ENCODE measurements at places on chromosomes 5 and 9.
A peak's percentile ranks its signal among the peaks of the same experiment; 100 is the strongest.

- DNase-seq, result no peak
- H3K36me3 ChIP-seq, result no peaks in the 10 kb centered on the region
These were observed at the start of gene PCDHGA3 for GRCh38 chr5:141343242-141343952. PCDHGA3 (plus strand) TSS chr5:141343829; CDS start chr5:141344034, 205 bp downstream.

GRCh38 chr5:123028222-123028621, 8.3 kb downstream of the PPIC start:
- H3K4me1 ChIP-seq, result peaks cover 8% of the 10 kb centered on the region
- H3K27ac ChIP-seq, result no peak overlapping the region
- H3K36me3 ChIP-seq, result no peaks in the 10 kb centered on the region

- H3K4me3 ChIP-seq, result no peak overlapping the region
- H3K27ac ChIP-seq, result no peak overlapping the region
- H3K36me3 ChIP-seq, result no peaks in the 10 kb centered on the region
- H3K27me3 ChIP-seq, result no peaks in the 10 kb centered on the region
These were observed 32.7 kb downstream of the GAPT start for GRCh38 chr5:58523956-58524355.

DNA sequence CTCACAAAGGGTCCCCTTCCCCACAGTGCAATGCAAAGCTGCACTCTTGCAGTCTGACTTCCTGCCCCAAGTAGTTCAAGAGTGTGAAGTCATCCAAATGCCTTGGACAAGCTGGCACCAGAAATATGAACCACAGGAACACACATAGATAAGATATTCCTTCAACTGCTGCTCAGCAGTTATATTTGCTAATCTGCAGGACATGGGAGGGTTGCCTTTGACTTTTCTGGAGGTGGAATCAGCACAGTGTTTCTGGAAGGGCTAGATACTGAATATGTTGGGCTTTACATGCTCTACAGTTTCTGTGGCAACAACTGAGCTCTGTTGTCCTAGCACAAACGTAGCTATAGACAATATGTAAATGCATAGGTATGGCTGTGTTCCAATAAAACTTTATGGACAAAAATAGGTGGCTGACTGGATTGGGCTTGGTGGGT, 96.7 kb upstream of the PCA3 start:
- no peak overlapping the region for H3K4me3 ChIP-seq
- H3K36me3 ChIP-seq, result no peaks in the 10 kb centered on the region
- no peaks in the 10 kb centered on the region for H3K27me3 ChIP-seq

DNA sequence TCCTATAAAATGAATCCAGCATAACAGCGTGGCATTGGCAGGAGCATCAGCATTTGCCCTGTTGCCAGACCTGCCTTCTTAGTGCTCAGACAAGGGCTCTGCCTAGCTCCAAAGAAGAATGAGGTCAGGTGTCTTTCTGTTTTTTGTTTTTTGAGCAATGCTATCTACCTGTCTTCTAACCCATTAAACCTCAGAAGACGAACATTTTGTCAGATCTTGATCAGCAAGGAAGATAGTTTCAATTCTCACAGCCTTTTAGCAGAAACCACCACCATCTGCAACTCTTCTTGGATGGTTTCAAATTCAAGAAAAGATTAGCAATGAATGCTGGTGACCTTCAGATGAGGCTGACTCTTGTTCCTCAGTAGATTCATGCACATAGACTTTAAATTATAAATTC, 103.5 kb upstream of the IQGAP2 start:
- no peak overlapping the region for H3K4me3 ChIP-seq
- no peaks in the 10 kb centered on the region for H3K36me3 ChIP-seq
- no peaks in the 10 kb centered on the region for H3K4me1 ChIP-seq
- H3K27me3 ChIP-seq, result no peaks in the 10 kb centered on the region
- DNase-seq, result no peak

DNA sequence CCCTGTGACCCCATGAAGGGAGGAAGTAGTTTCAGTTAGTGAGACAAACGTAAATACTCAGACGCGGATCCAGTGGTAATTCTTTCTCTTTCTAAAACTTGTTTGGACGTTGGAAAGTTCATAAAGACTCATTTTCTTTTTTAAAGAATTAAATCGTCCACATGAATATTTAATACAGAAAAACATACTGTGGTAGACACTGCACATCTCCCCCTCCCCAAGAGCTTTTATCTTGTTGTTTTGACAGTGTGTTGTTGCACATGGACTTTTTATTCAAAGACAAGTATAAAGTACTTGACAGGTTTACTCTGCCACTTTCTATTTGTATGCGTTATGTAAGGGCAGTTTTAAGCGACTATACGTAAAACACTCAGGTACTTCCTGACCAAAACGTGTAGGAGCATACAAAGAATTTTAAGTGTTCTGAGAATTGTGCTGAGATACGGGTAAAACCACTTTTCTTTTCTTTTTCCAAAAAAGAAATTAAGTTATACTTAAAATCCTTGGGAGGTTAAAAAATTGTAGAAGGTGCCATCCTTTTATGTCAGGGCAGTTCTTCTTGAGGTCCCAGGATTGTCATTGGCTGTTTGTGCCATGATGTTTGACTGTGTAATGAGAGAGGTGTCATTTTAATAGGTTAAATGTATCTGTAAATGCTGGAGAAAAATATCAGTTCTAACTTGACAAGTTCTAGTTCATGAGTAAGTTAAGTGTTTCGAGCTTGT, 1.3 kb downstream of the NIPBL start:
- peak overlapping the region; percentile 88 for H3K4me3 ChIP-seq
- no peaks in the 10 kb centered on the region for H3K36me3 ChIP-seq
- no peaks in the 10 kb centered on the region for H3K4me1 ChIP-seq
- H3K27me3 ChIP-seq, result no peaks in the 10 kb centered on the region

DNA sequence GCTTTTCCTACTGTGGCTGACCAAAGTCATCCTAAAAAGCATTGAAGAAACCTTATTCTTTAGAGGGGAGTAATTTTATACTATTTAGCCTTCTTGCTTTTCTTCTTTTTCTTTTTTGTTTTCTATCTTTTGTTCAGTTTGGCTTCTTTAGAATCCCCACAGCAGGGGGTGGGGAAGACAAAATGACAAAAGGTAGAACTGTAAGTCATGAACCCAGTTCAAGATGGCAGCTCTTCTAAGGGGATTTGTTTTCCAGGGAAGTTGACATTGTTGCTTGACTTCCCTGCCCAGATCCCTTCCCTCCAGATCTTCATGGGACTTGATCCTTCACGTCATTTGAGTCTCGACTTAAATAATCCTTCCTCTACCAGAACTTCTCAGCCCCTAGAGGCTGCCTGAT, 692.4 kb upstream of the DMAC1 start:
- H3K36me3 ChIP-seq, result no peaks in the 10 kb centered on the region
- no peak overlapping the region for H3K4me3 ChIP-seq
- DNase-seq, result no peak
- H3K27ac ChIP-seq, result no peak overlapping the region
- H3K27me3 ChIP-seq, result no peaks in the 10 kb centered on the region

DNA sequence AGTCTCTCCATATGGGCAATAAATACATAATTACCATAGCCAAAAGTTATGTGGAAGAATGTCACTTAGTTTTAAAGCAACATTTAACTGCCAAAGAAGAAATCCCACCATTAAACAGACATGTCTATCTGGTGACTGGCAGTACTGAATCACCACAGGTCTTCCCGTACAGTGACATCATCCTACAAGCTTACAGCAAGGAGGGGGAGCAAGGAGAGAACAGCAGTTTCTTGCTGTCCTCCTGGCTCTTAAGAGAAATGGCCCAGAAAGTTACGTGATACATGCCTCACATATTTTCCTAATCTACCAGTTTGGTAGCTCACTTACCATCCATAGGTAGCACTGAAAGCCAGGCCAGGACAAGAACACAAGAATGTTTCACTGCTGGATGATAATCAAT, 671.0 kb downstream of the DMRTA1 start:
- H3K4me3 ChIP-seq, result no peak overlapping the region
- no peaks in the 10 kb centered on the region for H3K36me3 ChIP-seq
- H3K4me1 ChIP-seq, result no peaks in the 10 kb centered on the region

DNA sequence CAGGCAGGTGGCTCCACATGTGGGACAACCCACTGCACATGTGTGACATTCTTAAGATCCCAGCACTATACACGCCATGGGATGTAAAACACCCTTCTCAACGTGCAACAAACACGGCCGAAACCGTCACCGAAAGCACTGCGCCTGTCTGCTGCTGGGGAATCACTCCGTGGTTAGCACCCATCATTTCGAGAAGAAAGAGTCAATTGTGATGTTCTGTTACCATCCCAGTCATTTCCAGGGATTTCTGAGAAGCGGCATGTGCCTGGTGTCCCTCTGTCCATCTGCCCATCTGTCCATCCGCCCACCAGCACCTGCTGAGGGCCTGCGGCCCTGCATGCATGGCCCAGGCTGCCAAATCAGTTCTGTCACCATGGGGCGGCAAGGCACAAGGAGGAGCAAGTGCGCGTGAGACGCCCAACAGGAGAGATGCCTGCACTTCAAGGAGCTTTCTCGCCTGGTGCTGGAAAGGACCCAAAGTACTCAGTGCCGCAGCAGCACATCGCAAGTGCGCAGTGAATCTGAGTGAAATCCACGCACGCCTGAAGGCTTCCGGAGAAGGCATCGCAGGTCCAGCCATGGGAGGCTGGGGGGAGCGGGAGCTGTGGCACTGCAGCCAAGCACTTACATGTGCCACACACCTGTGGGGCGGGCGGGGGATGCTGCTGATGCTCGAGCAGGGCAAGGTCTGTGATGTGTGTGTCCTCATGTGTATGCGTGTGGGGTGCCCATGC, 38.0 kb downstream of the VAV2 start:
- peaks cover 23% of the 10 kb centered on the region for H3K4me1 ChIP-seq
- H3K4me3 ChIP-seq, result no peak overlapping the region
- no peak overlapping the region for H3K27ac ChIP-seq

DNA sequence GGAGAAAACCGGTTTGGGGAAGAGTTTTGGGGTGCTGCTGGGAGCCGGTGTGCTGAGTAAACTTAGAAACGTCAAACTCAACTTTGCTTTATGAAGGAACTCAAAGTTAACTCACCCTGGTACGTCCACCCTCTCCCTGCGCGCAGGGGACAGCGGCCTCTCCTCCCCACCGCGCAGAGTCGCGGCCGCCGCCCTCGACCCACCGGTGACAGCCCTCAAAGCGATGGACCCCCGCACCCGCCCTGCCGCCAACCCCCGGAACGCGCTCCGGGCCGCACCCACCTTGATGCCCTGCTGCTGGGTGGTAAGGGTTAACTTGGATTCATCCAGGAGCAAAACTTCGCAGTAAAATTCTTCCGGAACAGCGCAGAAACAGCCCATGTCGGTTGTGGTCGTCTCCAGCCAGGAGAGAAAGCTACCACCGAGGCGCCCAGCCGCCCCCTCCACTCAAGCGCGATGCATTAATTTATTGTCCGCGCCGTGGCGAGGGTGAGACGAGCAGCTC, 366 bp downstream of the EPB41L4A start:
- no peaks in the 10 kb centered on the region for H3K4me1 ChIP-seq
- no peak overlapping the region for H3K27ac ChIP-seq
- H3K36me3 ChIP-seq, result no peaks in the 10 kb centered on the region
- H3K4me3 ChIP-seq, result peak overlapping the region; percentile 88
- peaks cover 43% of the 10 kb centered on the region for H3K27me3 ChIP-seq
- no peak for DNase-seq

- no peak overlapping the region for H3K4me3 ChIP-seq
- no peak for DNase-seq
- H3K27ac ChIP-seq, result no peak overlapping the region
- no peaks in the 10 kb centered on the region for H3K27me3 ChIP-seq
- H3K4me1 ChIP-seq, result no peaks in the 10 kb centered on the region
These were observed 39.9 kb upstream of the CTXN3 start for GRCh38 chr5:127609011-127609410.

DNA sequence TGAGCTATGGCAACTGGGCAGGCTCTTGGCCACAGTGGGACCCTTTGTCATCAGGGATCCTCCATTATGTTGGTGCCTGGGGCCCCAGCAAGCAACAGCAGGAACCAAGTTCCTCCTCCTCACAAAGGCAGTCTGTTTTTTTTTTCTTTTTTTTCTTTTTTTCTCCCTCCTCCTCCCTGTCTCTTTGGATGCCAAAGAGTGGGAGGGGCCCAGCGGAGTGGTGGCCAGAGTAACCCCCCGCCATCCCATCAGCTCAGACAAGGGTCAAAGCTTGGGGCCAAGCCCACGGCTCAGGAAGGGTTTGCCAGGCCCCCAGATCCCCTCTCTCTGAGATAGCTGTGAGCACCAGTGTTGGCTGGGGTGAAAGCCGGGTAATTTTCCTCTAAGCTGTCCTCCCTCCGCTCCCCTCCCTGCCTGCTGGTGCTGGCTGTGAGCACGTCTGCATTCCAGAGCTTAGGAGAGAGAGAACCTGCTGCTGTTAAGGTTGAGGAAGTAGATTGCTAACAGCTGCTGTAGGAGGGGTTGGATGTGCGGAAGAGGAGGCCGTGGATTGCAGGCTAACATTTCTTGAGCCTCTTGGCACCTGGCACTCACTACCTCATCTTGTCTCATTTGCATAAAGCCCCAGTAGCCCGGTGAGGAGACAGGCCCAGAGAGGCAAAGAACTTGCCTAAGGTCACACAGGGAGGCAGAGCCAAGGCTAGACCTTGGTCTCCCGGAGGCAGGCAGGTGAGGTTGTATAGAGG, 21.2 kb downstream of the GSN start:
- H3K36me3 ChIP-seq, result no peaks in the 10 kb centered on the region
- peak overlapping the region; percentile 23 for H3K4me3 ChIP-seq
- peaks cover 37% of the 10 kb centered on the region for H3K27me3 ChIP-seq
- DNase-seq, result no peak
- no peak overlapping the region for H3K27ac ChIP-seq

GRCh38 chr9:128902351-128903078, 18.3 kb upstream of the PHYHD1 start:
- no peak overlapping the region for H3K4me3 ChIP-seq
- peaks cover 10% of the 10 kb centered on the region for H3K36me3 ChIP-seq
- H3K27ac ChIP-seq, result no peak overlapping the region

GRCh38 chr9:137116027-137116507, 1.5 kb upstream of the DPP7 start:
- DNase-seq, result no peak
- no peak overlapping the region for H3K27ac ChIP-seq
- H3K4me3 ChIP-seq, result no peak overlapping the region
- H3K36me3 ChIP-seq, result no peaks in the 10 kb centered on the region

DNA sequence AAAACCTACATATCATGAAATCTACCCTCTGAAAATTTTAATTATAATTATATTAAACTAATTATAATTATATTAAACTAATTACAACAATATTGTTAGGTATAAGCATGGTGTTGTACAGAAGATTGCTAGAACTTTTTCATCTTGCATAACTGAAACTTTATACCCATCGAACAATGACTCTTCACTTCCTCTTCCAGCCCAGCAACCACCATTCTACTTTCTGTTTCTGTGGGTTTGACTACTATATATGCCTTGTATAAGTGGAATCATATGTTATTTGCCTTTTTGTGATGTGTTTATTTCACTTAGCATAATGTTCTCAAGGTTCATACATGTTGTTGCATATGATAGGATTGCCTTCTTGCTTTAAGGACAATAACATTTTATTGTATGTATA, 274.2 kb upstream of the CCNH start:
- H3K27ac ChIP-seq, result no peak overlapping the region
- H3K27me3 ChIP-seq, result no peaks in the 10 kb centered on the region
- DNase-seq, result no peak
- no peak overlapping the region for H3K4me3 ChIP-seq
- no peaks in the 10 kb centered on the region for H3K4me1 ChIP-seq

DNA sequence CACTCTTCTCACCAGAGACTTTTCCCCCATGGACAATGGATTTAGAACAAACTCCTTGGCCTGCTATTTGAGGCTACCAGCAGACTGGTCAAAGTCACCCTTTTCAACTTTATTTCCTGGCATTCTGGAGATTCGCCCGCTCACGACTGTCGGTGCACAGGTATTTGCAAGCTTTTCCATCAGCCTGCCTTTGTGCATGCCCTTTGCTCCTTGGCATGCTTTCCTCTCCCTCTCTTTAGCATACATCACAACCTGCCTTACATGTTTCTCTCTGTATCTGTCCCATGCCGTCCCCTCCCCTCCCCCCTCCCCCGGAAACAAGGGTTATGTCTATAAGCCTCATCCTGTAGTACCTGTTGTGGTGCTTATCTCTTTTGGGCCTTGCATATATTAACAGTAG, 257.1 kb downstream of the AOPEP start:
- no peak overlapping the region for H3K4me3 ChIP-seq
- H3K27me3 ChIP-seq, result no peaks in the 10 kb centered on the region
- peaks cover 16% of the 10 kb centered on the region for H3K4me1 ChIP-seq

Data from H1 (cell line).